ENCODE measurements at places on chromosomes 4 and X. TPM values are rescaled to one million over a fixed set of nuclear protein-coding genes. Genes with fewer than 3 reads are reported as not detected.

DNA sequence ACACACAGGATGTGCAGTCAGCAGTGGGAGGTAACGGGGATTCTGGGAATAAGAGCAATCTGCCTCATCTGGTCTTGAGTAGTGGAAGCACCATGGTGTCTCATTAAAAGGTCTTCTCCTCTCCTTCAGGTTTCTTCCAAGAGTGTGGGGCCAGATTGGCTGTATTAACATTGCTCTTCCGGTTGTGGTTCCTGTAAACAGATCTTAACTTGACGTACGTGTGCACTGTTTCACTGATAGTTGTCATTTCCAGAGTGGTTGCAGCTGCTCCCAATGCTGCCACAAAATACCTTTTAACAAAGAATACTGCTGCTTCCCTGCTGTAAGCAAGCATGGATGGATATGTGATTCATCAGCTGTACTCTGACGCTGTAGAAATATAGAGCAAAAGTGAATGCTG, 1443.4 kb upstream of the TENM3 start:
- H3K27me3 ChIP-seq: no peaks in the 10 kb centered on the region
- no peaks in the 10 kb centered on the region for H3K4me1 ChIP-seq
- no peaks in the 10 kb centered on the region for H3K36me3 ChIP-seq
- H3K4me3 ChIP-seq: no peak overlapping the region

Gene TMEM154
- 5.6 TPM for total RNA-seq

GRCh38 chr4:61407642-61408618, 207.8 kb downstream of the ADGRL3 start:
- DNase-seq: no peak
- no peaks in the 10 kb centered on the region for H3K27me3 ChIP-seq
- H3K4me1 ChIP-seq: no peaks in the 10 kb centered on the region
- no peak overlapping the region for H3K4me3 ChIP-seq
- no peak overlapping the region for H3K27ac ChIP-seq
- H3K36me3 ChIP-seq: no peaks in the 10 kb centered on the region

Gene CLIC2
- 10.7 TPM for total RNA-seq

DNA sequence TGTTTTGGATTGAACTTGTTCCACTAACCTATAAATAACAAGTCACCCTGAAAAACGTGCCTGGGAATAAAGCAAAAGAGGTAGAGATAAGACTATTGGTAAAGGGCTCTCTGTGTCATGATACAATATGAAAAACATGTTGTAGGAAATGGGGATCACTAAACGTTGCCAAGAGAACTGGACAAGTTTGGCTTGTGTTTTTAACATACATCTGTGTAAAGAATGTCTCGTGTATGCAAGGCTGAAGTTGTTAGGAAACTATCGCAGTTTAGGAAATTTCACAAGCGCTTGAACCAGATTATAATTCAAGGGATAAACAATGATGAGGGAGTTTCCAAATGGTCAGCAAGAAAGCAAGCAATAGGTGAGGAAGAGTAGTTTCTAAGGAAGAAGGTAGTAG, 655.8 kb downstream of the PCDH7 start:
- no peak overlapping the region for H3K4me3 ChIP-seq
- no peak for DNase-seq
- H3K27ac ChIP-seq: no peak overlapping the region

DNA sequence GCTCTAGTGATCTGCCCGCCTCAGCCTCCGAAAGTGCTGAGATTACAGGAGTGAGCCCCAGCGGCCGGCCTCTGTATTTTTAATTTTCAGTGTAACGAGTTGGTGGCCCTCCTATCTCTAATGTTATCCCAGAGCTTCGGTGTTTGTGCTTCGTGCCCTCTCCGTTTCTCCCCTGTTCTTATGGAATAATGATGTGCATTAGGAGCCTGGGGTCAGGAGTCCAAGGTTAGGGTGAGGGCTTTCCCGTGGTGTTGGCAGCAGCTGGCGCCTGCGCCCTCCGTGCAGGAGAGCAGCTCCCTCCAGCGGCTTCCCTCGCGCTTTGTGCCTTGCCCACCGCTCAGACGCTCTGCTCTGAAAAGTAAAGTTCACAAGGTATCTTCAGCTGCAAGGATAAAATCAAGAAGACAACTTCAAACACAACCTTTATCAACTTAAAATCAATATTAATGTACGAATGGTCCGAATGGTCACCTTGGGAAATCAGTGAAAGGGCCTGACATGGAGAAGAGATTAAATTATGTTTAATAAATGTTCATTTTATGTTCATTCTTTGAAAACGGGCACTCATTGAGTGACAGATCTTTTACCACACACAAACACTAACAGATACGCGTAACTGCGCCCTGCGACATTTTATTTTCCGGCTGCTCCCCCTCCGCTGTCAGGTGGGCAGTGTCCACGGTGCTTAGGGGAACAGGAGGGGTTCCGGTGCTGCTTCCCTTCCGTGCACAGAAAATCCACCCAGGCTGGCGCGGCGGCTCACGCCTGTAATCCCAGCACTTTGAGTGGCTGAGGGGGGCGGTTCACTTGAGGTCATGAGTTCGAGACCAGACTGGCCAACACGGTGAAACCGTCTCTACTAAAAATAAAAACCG, 62.4 kb downstream of the TRAPPC11 start:
- H3K4me1 ChIP-seq: peaks cover 4% of the 10 kb centered on the region
- H3K27me3 ChIP-seq: no peaks in the 10 kb centered on the region

Gene CCSER1
- 6.4 TPM for total RNA-seq

DNA sequence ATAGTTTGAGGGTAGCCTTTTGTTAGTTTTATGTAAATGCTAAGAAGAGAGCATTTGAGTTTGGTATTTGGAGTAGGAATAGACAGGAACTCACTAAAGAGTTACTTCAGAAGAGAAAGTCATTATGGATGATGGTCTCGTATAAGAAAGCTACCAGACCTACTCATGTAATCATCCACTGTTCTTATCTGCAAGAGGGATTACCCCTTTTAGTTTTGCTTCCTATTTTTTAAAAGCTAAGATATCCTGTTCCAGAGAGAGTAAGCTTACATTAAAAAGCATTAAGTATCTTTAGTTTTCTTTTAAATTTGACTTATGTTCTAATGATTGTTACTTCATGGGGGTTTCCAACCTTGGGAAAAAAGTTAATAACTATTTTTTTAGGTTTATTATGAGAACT, 12.5 kb upstream of the ART3 start:
- no peak overlapping the region for H3K4me3 ChIP-seq
- no peaks in the 10 kb centered on the region for H3K27me3 ChIP-seq
- no peaks in the 10 kb centered on the region for H3K4me1 ChIP-seq
- no peak for DNase-seq
- no peak overlapping the region for H3K27ac ChIP-seq

- H3K4me1 ChIP-seq: no peaks in the 10 kb centered on the region
- H3K27ac ChIP-seq: no peak overlapping the region
- DNase-seq: no peak
- no peak overlapping the region for H3K4me3 ChIP-seq
- no peaks in the 10 kb centered on the region for H3K36me3 ChIP-seq
Measured at GRCh38 chr4:156261230-156261629, 307.6 kb upstream of the CTSO start.

GRCh38 chr4:148955564-148956297, 513.5 kb upstream of the NR3C2 start:
- no peaks in the 10 kb centered on the region for H3K27me3 ChIP-seq
- DNase-seq: no peak
- H3K4me1 ChIP-seq: no peaks in the 10 kb centered on the region

Gene SLC49A3
- total RNA-seq: 22.3 TPM

Gene PDLIM3
- 25.3 TPM for total RNA-seq

DNA sequence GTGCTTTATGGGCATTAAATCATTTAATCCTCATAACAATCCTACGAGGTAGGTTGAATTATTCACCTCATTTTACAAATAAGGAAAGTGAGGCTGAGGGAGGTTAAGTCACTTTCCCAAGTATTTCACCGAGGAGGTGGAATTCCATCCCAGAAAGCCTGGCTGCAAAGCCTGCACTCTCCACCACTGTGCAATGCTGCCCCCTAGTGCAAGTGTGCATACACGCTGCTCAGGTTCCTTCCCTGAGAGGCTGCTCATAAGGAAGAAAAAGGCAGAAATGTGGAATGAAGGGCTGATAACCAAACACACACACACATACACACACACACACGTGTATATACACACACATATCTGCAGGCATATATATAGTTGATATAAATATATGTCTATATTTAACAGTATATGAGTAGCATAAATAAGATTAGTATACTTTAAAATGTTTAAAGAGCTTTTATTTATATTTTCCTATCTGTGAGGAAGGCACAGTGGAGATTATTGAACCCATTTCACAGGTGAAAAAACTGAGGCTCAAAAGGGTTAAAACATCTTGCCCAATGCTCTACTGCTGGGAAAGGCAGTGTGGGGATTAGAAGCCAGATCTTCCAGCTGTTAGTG, 714.5 kb upstream of the TENM3 start:
- H3K4me1 ChIP-seq: no peaks in the 10 kb centered on the region
- DNase-seq: no peak
- no peak overlapping the region for H3K27ac ChIP-seq
- H3K4me3 ChIP-seq: no peak overlapping the region

Gene CLTRN
- 0.98 TPM for total RNA-seq

Gene ZNF185
- 19.5 TPM for total RNA-seq

Measured in breast epithelium (tissue), 4 donors.